ENCODE measurements at places on chromosomes 1 and 21.

DNA sequence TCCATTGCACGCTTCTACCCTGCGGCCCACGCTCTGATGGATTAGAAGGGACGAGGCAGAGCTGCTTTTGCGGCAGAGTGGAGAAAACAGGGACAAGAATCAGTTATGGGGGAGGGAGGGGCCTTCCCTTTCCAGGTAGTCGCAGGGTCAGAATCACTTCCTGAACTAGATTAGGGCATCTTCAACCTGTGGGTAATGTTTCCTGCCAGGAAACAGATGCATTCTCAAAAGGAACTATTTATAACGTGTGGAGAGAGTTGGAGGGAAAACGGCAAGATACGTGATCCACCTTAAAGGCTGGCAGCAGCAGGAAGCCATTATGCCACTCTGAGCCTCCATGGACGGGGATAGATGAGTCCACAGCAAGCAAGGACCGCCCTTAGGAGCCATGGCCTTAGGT is 59.9 kb upstream of the CNTN2 start:
- no peak for DNase-seq

DNA sequence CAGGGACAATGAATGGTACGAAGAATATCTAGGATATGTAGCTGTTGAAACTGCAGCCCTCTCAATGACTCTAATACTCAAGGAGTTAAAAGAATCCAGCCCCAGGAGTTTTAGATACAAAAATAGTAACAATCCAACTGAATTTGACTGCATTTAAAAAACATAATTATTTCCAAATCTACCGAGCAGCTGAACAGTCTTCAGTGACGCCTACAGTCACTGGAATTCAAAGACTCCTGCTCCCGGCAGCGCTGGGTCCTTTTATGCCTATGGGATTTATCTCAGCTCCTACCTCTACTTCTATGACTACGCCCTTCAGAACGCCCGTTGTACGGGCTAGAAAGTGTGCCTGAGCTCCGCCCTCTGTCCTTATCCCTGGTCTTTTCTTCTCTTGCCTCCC is 55.7 kb downstream of the WARS2 start:
- DNase-seq, result no peak

GRCh38 chr1:248686815-248687214 is 15.8 kb downstream of the OR14I1 start:
- peak; percentile 20 for DNase-seq

- no peak for DNase-seq
These were observed 7.9 kb downstream of the CSTB start for GRCh38 chr21:43767984-43768867.

- no peak for DNase-seq
These were observed 87.9 kb downstream of the CDC14A start for GRCh38 chr1:100440075-100440809.

- no peak for DNase-seq
These were observed 19.7 kb downstream of the PBX1 start for GRCh38 chr1:164578479-164579200.

- peak; percentile 14 for DNase-seq
These were observed 16.4 kb downstream of the RPL5 start for GRCh38 chr1:92848201-92848600.

GRCh38 chr1:212254853-212255363 is 30.3 kb upstream of the PPP2R5A start:
- DNase-seq, result peak; percentile 27

DNA sequence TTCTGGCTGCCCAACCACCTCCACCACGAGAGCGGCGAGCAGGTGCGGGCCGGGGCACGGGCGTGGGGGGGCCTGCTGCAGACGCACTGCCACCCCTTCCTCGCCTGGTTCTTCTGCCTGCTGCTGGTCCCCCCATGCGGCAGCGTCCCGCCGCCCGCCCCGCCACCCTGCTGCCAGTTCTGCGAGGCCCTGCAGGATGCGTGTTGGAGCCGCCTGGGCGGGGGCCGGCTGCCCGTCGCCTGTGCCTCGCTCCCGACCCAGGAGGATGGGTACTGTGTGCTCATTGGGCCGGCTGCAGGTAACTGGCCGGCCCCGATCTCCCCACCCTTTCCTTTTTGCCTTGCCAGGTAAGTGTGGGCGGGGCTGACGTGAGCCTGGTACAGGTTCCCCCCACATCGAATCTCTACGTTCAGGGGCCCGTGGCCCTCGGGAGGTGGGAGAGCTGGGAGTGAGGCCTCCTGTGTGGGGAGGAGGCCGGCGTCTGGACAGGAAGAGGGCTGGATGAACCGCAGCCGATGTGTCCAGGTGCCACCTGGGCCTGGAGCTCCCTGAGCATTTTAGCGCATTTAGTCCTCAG is 51.7 kb downstream of the COL18A1 start:
- DNase-seq, result no peak

DNA sequence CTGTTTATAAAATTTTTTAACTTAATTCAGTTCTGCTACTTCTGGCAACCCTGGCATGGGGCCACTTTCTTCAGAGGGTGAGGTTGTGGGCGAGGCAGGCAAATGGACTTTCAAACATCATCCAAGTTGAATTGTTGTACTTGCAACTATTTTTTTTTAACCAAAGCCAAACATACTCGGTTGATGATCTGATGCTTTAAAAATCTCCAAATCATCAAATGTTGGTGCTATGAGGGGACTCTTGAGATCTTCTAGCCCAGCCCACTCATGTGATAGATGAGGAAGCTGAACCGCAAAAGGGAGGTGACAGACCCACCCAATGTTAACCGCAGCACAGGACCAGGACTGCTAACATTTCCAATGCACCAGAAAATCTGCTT is 6.7 kb downstream of the SLC1A7 start:
- peak; percentile 54 for DNase-seq

DNA sequence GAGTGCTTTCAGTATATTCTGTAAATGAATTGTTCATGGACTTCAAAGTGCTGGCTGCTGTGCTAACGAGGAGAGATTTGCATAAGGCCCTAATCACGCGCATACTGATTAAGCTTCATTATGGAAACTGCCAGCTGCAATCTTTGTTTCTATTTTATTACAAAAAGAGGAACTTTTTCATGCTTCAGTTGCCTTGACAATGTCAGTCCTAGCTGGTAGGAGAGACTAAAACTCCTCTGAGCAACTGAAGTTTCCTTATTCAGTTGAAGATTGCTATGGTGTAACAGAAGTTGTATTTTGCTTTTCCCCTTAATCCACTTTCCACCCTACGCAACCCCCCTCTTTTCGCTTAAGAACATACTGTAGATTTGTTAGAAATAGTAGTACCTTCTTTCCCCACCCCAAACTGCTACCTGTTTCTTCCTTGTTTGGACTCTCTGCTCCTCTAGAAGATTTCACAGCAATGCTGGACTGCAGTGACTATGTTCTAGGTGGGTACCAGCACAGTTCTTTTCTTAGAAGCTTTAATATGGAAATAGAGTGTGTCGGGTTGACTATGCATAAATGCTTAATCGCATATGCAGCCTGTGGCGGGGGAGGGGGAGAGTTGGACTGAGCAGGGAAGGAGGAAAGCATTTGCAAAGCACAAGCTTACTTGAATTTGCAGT is 108.3 kb downstream of the POU2F1 start:
- peak; percentile 97 for DNase-seq

- no peak for DNase-seq
These were observed 242.3 kb downstream of the GPATCH2 start for GRCh38 chr1:217388522-217389065.

GRCh38 chr1:33327587-33328325 is 6.9 kb upstream of the A3GALT2 start:
- DNase-seq, result no peak

- no peak for DNase-seq
These were observed 544.3 kb downstream of the KCNT2 start for GRCh38 chr1:196063952-196064351.
